ENCODE measurements at places on chromosomes 11 and 22. TPM values are rescaled to one million over a fixed set of nuclear protein-coding genes. Genes with fewer than 3 reads are reported as not detected.

The DERL3 gene
- 3.2 TPM for polyA plus RNA-seq

The SUSD2 gene
- 15.1 TPM for polyA plus RNA-seq

The RAB3IL1 gene
- 18.7 TPM for polyA plus RNA-seq

The KCNJ5 gene
- 3.6 TPM for polyA plus RNA-seq

The PTGDR2 gene
- 0.17 TPM for polyA plus RNA-seq

The B3GAT1 gene
- 4.8 TPM for polyA plus RNA-seq

The PDGFB gene
- polyA plus RNA-seq = 10.5 TPM

The DEFB131B gene
- polyA plus RNA-seq = 1.4 TPM

The CNTF gene
- polyA plus RNA-seq = 2.0 TPM

The SLC37A2 gene
- polyA plus RNA-seq = 2.4 TPM

The FAM181B gene
- 2.3 TPM for polyA plus RNA-seq

The POTEH gene
- polyA plus RNA-seq = not detected

The CBLIF gene
- polyA plus RNA-seq = 0.20 TPM

The OR51L1 gene
- polyA plus RNA-seq = 0.12 TPM

The PGA4 gene
- 0.28 TPM for polyA plus RNA-seq

The OTOG gene
- polyA plus RNA-seq = 0.83 TPM

The OR51B5 gene
- polyA plus RNA-seq = 0.20 TPM

The RNH1 gene
- polyA plus RNA-seq = 71.2 TPM

The TBX1 gene
- 0.42 TPM for polyA plus RNA-seq

The SCGB2A2 gene
- not detected for polyA plus RNA-seq

The AGBL2 gene
- 10.7 TPM for polyA plus RNA-seq

The OR51B4 gene
- polyA plus RNA-seq = 0.35 TPM

The VSIG10L2 gene
- not detected for polyA plus RNA-seq

The TRIM48 gene
- polyA plus RNA-seq = not detected

The TMEM151A gene
- not detected for polyA plus RNA-seq

The SDF2L1 gene
- polyA plus RNA-seq = 13.1 TPM

The IGLL5 gene
- polyA plus RNA-seq = not detected

The UCP2 gene
- polyA plus RNA-seq = 68.7 TPM

The CYB5R2 gene
- 32.8 TPM for polyA plus RNA-seq

The PRAME gene
- polyA plus RNA-seq = 1.7 TPM

The ANO5 gene
- polyA plus RNA-seq = 6.5 TPM

The TRPM5 gene
- polyA plus RNA-seq = 2.9 TPM

The ENTHD1 gene
- polyA plus RNA-seq = not detected

The APOBEC3G gene
- 5.2 TPM for polyA plus RNA-seq

The SYT12 gene
- 0.13 TPM for polyA plus RNA-seq

The USP47 gene
- polyA plus RNA-seq = 107 TPM

The ACR gene
- polyA plus RNA-seq = 0.38 TPM

The RAPSN gene
- polyA plus RNA-seq = not detected

The OR56A1 gene
- not detected for polyA plus RNA-seq

The LMO2 gene
- polyA plus RNA-seq = 28.6 TPM

The C1QTNF4 gene
- 5.8 TPM for polyA plus RNA-seq

The NLRP6 gene
- 0.35 TPM for polyA plus RNA-seq

The RHOD gene
- polyA plus RNA-seq = 8.0 TPM

The BAIAP2L2 gene
- 8.5 TPM for polyA plus RNA-seq

The PIH1D2 gene
- polyA plus RNA-seq = 12.6 TPM

The CD248 gene
- polyA plus RNA-seq = 52.2 TPM

The CASP5 gene
- polyA plus RNA-seq = not detected

The YPEL4 gene
- polyA plus RNA-seq = 5.1 TPM

The OSBPL5 gene
- polyA plus RNA-seq = 20.5 TPM

The CALCB gene
- 4.4 TPM for polyA plus RNA-seq

The APBB1 gene
- polyA plus RNA-seq = 55.3 TPM

The HSPB2 gene
- 2.1 TPM for polyA plus RNA-seq

The RFPL3 gene
- polyA plus RNA-seq = not detected

The SERPING1 gene
- polyA plus RNA-seq = 137 TPM

The HMOX1 gene
- polyA plus RNA-seq = 50.6 TPM

The IL18 gene
- 9.9 TPM for polyA plus RNA-seq
